ENCODE measurements at places on chromosomes 4 and X.

GRCh38 chrX:27917713-27918500 lies 63.3 kb downstream of the DCAF8L1 start:
- no peak for DNase-seq

GRCh38 chr4:114813961-114814360 lies 215.4 kb downstream of the UGT8 start:
- no peak for DNase-seq

DNA sequence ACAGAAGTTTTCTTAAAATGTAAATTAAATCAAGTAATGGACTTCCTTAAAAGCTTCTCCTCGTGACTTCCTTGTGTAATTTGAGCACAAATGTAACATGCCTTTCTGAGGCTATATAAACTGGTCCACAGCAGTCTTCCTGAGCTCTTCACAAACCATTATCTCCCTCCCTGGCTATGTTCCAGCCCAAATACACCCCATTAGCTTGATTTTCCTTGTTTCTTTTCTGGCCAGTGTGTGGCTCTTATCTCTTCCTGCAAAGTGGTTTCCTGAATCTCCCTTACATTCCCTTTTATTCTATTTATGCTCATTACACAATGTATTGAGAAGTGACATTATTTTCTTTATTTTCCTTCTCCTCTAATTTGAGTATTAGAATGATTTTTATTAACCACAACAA lies 1085.3 kb upstream of the PCDH10 start:
- DNase-seq: no peak

GRCh38 chrX:24498975-24499374 lies 33.9 kb downstream of the PDK3 start:
- DNase-seq: no peak

GRCh38 chrX:7252013-7252610 lies 104.2 kb upstream of the PUDP start:
- no peak for DNase-seq

DNA sequence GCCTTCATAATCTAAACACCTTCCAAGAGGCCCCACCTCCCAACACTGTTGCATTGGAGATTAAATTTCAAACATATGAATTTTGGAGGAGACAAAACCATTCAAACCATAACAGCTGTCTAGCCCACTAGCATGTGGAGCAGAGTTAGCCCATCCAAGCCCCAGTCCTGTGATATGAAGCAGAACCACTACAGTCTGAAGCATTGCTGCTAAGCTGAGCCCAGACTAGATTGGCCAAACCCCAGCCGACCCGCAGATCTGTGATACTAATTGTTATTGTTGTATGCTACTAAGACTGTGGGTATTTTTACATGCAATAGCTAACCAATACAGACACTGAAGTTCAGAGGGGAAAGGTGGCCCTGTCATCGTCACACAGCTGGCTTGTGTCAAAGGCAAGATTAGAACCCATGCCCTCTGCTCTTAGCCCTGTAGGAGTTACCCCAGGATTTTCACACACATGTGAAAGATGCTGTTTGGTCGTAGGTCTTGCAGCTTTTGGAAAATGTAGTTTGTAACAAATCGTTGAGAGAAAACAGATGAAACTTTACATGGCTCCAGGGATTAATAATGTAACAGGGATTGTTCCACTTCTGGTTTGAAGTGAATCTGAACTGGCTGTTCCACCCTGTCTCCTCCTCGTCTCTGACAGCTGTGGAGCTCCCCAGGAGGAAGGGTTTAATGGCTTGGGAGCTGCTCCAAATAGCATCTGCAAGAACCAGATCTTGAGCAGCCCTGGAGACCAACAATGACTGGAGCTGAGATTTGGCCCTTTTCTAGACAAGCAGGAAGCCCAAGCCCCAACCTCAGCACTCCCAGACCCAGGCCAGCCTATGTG lies 517.5 kb downstream of the MID1IP1 start:
- DNase-seq: no peak

- no peak for DNase-seq
These were observed 13.2 kb downstream of the CA5B start for GRCh38 chrX:15751155-15751819.

GRCh38 chr4:83272900-83273299 lies 11.7 kb downstream of the COQ2 start:
- no peak for DNase-seq

DNA sequence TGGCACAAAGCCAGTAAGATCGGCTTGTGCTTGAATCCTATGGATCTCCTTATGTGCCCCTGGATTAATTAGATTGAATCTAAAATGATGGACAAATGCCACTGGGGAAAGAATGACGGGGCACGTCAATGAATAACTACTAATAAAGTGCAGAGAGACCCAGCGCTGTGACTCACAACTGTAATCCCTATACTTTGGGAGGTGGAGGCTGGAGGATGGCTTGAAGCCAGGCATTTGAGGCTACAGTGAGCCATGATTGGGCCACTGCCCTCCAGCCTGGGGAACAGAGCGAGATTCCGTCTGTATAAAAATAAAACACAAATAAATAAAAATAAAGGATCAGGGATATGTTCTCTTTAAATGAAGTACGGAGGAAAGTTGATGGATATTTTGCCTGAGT lies 179.4 kb downstream of the DCHS2 start:
- DNase-seq: no peak

DNA sequence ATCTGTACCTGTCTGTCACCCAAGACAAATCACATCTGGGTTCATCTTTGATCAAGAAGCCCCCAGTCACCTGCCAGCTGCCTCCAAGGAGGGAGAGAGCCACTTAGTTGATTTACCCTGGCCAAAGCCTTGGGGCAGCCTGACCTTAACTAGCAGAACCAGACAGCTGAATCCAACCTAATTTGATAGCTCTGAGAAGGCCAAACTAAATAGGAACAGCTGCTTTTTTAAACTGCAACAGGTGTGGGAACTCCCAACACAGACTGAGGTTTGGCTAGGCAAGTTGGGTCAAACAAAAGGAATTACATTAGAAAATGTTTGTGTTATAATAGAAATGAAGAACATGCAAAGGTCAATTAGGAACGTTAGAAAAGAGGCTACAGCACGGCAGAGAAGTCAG lies 375.7 kb downstream of the NLGN4X start:
- DNase-seq: no peak

GRCh38 chr4:53538756-53539155 lies 52.5 kb downstream of the LNX1 start:
- no peak for DNase-seq

Measured in stimulated activated CD8-positive, alpha-beta memory T cell treated with anti-CD3 and anti-CD28 coated beads, Interleukin-12 subunit alpha, Interleukin-12 subunit beta, amount 100 ng/mL, for 4 hours (primary cell).